Brain (organoid and tissue), 16 donors: ENCODE measurements at places on chromosomes 5 and 9.
A peak's percentile ranks its signal among the peaks of the same experiment; 100 is the strongest.

DNA sequence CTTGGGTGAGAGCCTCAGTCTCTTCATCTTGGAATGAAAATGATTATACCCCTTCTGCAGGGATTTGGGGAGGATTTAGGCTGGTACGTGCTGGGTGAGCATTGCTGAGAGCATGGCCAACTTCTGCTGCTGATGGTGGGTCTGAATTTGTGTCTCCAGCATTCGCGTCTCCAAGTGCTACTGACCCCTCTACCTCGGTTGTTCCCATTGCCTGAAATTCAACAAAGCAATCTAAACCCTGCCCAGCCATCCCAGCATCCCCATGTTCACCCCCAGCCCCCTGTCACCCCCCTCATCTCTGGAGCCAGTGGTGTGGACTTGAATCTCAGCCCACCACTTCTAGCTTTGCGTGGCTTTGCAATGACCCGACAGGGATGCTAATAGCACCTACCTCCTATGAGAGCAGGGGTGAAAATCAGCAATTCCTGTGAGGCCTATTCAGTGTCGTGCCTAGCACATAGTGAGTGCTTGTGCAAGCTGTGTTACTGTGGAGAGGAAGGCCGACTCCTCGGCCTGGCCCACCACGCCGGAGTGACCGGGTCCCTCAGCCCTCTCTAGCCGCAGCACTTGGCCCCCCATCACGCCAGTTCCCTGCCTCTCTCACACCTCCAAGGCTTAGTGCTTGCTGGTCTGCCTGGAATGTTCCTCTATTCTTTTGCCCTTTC is 43.4 kb upstream of the SH3PXD2B start:
- no peak for DNase-seq

DNA sequence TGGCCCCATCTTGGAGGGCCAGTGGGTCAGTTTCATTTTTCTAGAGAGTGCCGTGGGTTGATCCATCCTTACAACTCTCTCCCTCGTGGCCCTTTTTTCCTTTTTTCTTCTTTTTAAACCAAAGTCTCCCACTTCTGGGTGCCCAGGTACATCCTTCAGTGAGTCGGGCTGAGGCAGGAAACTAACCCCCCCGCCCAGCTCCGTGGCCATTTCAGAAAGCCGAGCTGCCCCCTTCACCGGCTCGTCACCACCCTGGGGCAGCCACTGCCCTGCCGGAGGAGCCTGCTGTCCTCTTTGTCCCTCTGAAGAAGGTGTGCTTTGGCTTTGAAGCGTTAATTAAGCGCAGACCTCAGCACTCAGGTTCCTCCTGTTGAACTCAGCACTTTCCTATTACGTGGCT is 5.2 kb downstream of the CFAP77 start:
- DNase-seq = no peak

DNA sequence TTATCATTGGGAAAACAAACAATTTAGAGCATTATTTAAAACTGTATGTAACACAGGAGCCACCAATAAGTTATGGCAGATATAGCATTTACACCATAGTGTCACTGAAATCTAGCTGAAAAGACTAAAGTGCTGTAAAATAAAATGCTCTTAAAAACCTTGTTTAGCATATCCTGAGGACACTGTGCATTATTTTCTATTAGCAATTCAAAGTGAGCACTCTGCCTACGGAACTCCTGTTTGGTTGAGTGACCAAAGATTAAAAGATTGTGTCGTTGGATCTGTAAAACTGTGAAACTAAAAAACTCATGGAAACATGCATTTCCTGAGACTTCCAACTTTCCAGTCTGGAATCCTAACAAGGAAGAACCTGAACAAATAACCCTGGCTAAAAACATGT is 95.9 kb upstream of the C6 start:
- DNase-seq = no peak

- DNase-seq = no peak
These were observed 66.5 kb downstream of the NUP214 start for GRCh38 chr9:131191857-131192256.

GRCh38 chr5:134468921-134469400 is 56.5 kb upstream of the JADE2 start:
- no peak for DNase-seq

GRCh38 chr9:116190637-116191396 is 37.2 kb downstream of the PAPPA start:
- no peak for DNase-seq

DNA sequence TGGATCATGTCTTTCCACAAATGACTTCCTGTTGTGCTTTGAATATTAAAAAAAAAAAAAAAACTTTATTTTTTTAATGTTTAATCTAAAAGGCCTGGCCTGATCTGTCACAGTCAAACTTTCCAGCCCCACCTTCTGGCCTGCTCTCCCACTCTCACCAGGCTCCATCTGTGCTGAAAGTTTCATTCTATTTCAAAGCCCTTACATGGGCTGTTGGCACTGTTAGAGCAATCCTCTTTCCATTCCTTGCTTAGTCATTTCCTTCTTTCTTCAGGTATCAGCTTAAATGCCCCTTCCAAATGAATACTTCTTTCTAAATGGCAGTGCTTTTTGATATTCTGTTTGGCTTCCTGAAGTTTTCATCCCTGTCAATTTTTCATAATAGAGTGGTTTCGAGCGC is 1104.8 kb upstream of the C9orf72 start:
- DNase-seq = no peak

DNA sequence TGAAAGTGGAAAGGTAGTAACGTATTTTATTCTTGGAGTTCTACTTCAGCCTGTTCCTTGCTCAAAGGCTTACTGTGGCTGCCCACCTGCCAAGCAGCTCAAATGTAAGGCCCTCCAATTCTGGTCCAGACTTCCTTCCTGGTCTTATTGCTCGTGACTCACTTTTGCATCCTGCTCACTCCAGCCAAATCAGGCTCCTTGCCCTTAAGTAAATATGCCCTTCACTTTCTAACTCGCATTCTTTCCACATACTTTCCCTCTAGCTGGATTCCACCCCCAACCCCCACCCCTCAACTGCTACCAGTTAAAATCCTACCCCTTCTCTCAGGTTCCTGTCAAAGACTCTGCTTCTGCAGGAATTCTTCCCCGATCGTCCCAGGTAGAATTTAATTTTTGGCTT is 96.6 kb downstream of the GALNT10 start:
- no peak for DNase-seq

GRCh38 chr5:88262116-88262515 is 6.5 kb downstream of the TMEM161B start:
- DNase-seq = no peak

GRCh38 chr5:22911019-22911418 is 57.9 kb upstream of the CDH12 start:
- no peak for DNase-seq

DNA sequence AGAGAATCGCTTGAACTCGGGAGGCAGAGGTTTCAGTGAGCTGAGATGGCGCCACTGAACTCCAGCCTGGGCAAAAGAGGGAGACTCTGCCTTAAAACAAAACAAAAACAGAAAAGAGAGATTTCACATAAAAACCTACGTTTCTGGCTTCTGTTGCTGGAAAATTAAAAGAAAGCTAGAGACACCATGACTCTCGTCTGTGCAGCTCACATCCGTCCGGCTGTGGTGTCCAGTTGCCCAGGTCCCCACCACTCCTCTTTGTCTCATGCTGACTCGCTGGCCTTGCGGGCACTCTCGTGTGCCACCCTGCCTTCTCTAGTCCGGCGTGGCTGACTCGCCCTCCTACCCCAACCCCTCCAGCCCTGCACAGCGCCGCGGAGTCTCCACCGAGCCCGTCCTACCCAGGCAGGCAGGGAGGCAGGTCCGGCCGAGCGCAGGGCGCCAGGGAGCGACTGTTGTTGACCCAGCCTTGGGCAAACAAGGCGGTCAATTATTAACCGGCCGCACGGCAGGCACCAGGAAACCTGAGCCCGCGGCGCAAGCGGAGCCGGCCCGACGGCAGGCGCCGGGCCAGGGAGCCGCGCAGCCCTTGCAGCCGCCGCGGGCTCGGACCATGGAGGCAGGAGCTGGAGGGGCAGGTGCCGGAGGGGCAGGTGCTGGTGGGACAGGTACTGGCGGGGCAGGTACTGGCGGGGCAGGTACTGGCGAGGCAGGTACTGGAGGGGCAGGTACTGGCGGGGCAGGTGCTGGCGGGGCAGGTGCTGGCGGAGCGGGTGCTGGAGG is at the start of gene PRRT1B:
Gene PRRT1B, plus strand, starts transcription at position 521 of the 783 bp plus-strand sequence. Its CDS starts 93 bp downstream, at position 614.
- DNase-seq = no peak

DNA sequence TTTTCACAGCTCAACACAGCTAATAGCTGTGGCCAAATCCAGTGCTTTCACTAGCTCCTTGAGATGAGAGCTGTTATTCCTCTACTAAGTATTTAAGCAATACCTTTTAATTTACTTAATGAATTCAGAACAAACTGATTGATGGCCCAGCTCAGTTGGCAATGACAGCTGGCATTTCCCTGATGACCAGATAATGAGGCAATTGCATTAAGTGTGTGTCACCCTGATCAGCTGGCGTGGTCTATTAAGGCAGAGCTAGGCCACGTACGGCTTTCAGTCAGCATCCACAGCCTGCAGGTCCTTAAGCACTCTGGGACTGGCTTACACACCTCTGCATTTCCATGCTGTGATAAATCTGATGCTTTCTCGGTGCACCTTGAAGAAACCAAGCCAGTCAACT is 34.4 kb downstream of the TTLL11 start:
- DNase-seq = peak; percentile 36

DNA sequence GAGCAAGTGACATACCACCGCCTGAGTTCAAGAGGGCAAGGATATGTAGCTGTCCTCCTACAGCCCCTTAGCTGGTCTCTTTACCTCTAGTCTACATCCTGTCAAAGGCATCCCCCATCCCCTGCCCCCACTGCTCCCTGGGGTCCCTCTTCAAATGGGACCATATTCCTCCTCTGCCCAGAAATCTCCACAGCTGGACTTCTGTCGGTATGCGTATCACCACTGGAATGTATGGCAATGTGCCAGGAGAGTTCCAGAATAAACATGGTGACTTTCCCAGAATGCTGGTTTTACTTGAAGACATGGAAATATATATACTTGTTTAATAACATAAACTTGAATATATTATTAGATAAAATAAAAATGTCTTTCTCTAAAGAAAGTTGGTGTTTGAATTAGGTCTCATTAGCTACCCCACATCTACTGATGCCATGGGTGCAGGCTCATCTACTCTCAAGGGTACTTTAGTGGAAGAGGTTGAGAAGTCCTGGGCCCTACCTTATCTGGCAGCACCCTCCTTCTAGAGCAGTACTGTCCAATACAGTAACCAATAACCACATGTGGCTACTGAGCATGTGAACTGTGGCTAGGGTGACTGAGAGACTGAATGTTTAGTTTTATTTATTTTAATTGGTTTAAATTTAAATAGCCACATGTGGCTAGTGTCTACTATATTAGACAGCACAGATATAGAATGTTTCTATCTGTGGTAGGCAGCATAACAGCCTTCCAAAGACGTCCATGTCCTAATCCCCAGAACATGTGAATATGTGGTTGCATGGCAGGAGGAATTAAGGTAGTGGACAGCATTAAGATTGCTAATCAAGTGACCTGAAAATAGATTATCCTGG is 181.7 kb upstream of the SLC30A5 start:
- no peak for DNase-seq

DNA sequence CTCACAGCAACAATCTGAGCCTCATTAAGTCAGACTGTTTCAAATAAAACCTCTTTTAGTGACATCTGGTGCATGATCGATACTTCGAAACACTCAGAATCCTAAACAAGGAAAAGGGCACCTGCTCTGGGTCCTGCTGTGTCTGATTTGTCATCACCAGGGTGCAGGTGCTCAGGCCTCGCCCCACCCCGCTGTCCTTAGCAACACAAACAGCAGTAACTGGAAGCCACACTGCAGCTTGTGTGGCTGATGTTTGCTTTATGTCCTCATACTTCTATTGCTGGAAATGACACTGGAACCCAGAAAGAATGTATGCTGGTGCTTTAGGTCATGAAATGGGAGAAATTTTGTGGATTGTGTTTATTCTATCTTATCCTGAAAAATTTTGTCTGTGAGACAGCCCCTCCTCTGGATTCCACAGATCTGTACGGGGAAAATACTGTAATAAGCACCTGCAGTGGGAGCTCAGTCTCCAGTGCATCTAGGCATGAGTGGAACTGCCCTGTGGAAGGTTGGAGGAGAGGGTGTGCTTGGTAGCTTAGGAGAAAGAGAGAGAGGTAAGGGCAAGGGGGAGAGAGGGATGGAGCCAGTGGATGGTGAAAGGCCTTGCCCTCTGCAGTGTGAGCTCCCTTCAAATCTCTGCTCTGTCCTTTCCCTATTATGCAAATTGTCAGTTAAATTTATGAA is 284.2 kb downstream of the SMARCA2 start:
- DNase-seq = no peak

GRCh38 chr5:121325930-121326329 is 525.8 kb upstream of the FTMT start:
- no peak for DNase-seq

- DNase-seq = no peak
These were observed 101.5 kb upstream of the ARRDC3 start for GRCh38 chr5:91484662-91485061.

DNA sequence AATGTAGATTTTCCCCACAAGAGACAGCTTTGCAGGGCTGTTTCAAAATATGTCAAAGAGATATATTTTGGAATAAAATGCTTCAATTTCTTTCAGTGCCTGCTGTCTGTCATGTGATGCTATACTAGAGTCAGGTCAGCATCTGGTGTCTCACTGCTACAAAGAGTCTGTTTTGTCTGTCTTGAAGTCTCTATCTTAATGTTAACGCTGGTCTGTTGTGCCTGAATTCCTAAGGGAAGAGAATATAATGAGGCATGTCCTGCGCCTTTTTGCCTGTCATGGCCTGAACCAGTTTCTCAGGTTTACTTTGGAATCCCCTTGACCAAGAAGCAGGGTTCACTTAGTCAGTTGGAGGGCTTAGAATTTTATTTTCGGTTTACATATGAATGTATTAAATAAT is 176.4 kb downstream of the PDZD2 start:
- peak; percentile 36 for DNase-seq

GRCh38 chr5:2257326-2258244 is 374.9 kb upstream of the IRX4 start:
- DNase-seq = no peak

DNA sequence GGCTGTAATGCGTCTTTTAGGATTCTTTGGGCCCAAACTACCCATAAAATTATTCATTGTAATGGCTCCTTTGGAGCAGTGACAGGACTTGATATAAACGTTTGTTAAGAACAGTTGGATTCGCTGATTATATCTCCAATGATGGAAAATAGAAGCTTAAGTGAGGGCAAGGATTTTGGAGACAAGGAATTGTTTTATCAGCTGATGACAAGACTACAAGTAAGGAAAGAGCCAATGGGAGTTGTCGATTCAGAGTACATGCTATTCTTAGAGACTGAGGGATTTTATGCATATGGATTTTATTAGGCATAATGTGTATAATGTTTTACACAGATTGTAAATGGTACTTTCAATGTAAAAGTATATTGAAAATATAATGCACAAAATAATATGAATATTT is 425.5 kb upstream of the RIOK2 start:
- DNase-seq = no peak
